ENCODE measurements at places on chromosomes 2 and 18. TPM values are rescaled to one million over a fixed set of nuclear protein-coding genes. Genes with fewer than 3 reads are reported as not detected.

GPR55 gene
- 3.0 TPM for total RNA-seq

DNAJC5G gene
- total RNA-seq, result not detected

FTCDNL1 gene
- 4.9 TPM for total RNA-seq

NGEF gene
- total RNA-seq, result 2.0 TPM

HTR2B gene
- total RNA-seq, result not detected

PSMA8 gene
- not detected for total RNA-seq

SCN9A gene
- 0.46 TPM for total RNA-seq

HRH4 gene
- total RNA-seq, result not detected

SLC19A3 gene
- 0.41 TPM for total RNA-seq

DCDC2C gene
- total RNA-seq, result not detected

MSH2 gene
- 14.0 TPM for total RNA-seq

DNMT3A gene
- total RNA-seq, result 28.2 TPM
